EH (cell line): ENCODE measurements at places on chromosomes 6 and 20.

DNA sequence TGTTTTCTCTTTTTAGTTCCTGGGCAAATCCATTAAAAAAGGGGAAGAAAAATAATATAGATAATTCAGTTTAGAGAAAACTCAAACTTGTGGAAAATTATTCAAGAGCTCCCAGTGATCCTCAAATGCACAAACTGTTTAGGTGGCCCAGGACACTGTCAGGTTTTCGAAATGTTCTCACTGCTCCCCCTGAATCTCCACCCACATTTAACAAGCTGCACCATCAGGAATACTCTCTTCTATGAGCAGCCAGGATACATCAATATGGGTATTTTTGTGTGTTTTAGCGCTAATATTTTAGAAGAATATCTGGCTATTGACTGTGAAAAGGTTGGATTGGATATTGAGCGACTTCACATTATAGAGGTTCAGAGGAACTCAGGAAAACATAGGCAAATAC lies 43.9 kb downstream of the OR2B2 start:
- no peak for DNase-seq

GRCh38 chr6:155444120-155444917 lies 11.3 kb downstream of the NOX3 start:
- DNase-seq = peak; percentile 6

- DNase-seq = no peak
Measured at GRCh38 chr20:24620937-24621519, 151.6 kb downstream of the SYNDIG1 start.

- DNase-seq = no peak
Measured at GRCh38 chr6:98014442-98015201, 731.6 kb upstream of the MMS22L start.

- no peak for DNase-seq
Measured at GRCh38 chr6:127107916-127108315, 10.6 kb upstream of the RSPO3 start.

DNA sequence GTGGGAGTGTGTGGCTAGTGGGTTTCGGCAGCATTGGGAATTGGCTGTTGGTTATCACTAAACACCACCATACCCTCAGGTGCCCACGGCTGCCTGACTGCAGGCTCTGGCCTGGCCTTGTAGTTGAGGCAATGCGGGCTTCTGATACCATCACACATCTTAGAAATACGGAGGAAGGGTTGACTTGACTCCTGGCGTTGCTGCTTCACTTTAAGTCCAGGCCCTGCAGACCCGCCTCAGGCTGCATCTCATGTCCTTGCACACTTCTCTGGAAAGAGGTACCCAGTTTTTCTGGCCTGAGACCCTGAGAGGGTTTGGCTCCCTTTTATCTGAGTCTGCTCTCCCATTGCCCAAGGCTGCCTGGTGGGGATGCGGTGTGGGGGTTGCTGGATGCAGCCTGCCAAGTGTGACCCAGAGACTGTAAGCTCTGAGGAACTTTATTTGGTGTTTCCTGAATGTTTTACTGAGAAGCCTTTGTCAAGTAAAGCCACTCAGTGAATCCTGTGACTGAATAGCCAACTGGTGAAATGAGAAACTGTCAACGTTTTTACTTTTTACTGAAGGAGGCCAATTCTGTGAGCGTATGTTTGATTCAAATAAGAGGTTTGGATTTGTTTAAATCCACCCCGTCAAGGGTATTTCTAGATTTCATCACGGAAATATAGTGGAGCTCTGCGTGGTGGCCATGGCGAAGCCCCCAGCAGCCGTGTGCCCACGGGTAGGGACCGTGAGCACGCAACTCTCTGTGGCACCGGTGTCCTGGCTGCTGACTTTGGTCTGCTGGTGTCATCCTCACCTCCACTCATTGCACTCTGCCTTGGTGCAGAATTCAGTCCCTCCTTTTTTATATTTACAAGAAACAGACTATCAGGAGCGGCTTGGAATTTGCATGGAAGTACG lies 160.1 kb downstream of the DTNBP1 start:
- DNase-seq = no peak

DNA sequence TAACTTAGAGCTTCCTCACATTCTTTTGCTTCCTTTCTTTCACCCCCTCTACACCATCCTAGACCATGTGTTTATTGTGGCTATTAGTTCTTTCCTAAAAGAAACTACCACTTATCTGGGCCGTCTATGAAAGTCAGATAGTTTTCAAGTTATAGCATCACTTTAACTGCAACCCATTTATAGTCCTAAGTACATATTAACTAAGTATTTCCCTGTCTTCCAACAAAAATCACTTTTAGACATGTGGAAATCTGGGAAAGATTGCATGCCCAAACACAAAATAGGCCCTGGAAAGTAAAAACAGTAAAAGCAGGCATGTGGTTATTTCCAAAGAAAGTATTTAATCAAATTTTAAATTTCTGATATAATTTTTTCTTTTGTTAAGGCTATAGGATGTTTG lies 5.5 kb downstream of the MYLIP start:
- DNase-seq = no peak

DNA sequence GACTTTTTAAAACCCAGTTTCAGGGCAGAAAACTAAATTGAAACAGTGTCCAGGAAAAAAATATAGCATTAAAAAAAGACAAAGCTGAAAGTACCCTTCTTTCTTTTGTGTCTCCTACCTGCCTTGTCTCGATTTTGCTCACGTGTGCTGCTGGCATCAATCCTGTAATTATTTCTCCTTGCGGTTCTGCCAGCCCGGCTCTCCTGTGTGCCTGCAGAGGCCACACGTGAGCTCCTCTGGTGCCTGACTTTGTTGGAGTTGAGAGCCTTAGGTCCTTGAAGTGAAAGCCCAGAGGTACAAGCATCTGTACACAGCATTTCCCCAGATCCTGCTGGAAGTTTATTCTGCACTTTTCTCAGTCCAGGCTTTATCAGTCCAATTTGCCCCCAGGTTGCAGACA lies 36.5 kb downstream of the GHRH start:
- no peak for DNase-seq

- no peak for DNase-seq
Measured at GRCh38 chr6:62285612-62286469, at the start of gene KHDRBS2. Gene KHDRBS2 (minus strand): TSS chr6:62286225.

DNA sequence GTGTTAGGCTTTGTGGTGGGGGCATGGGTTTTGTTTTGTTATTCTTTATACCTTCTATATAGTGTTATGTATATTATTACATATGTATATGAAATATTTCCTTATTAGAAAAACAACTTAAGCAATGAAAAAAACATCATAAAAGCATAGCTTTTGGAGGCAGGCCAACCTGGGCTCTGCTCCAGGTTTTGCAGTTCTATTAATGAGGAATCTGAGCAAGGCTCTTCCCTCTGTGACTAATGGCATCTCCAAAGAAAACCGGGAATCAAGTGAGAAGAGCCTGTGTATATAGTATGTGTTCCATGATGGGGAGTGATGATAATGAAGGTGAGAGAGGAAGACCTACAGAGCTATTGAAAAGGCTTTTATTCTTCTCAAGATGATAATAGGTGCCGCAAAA lies 291.1 kb downstream of the CLIC5 start:
- peak; percentile 93 for DNase-seq

DNA sequence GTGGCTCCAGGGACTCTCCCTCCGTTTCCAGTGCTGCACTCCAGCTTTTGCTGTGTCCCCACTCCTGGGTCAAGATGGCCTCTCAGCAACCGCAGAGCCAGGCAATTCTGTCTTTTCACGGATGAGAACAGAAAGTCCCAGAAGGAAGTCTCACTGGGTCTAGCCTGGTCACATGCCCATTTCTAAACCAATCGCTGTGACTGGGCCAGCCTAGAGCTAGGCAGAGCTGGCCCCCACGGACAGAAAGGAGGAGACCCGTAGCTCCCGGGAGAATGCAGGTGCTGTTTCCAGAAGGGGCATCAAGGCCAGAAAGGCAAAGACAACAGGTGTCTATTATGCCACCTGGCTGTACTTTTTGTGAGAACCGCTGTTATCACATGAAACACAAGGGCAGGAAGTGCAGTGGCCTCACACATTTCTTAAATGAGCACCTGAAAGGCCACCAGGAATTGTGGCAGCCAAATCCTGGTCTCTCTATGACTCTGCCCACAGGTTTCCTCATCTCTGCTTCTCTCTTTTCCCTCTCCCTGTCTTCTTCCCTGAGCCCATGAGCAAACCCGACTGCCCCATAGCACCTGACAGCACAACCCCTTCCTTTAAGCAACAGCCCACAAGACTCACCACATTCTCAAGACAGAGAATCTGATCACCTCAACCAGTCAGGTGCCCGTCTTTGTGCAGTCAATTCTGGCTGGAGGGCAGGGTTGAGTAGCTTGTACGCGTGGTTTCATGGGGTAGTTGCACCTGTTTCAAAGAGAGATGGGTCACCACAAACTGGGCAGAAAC lies 37.1 kb upstream of the B4GALT5 start:
- peak; percentile 26 for DNase-seq

- peak; percentile 31 for DNase-seq
Measured at GRCh38 chr20:8309634-8310033, 177.6 kb downstream of the PLCB1 start.

DNA sequence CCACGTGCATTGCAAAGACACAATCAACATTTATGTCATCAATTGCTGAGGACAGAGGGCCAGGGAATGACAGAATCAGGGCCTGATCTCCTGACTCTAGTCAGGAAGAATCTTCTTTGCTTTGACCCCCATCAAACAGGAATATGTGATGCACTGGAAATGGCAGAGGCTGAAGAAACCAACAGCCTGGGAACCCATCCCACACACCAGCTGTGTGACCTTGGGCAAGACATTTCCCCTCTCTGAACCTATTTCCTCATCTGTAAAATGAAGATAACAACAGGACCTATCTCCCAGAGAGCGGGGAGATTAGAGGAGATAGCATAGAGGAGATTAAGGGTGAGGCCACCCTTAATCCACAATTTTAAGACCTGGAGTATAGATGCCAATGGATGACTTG lies 1.5 kb downstream of the HNF4A start:
- DNase-seq = no peak

- no peak for DNase-seq
Measured at GRCh38 chr6:115601509-115601908, 459.2 kb downstream of the FRK start.

GRCh38 chr6:35141007-35141655 lies at the start of gene TCP11:
Gene TCP11 (minus strand): TSS chr6:35141339. CDS start chr6:35140870, 469 bp downstream.
- no peak for DNase-seq

DNA sequence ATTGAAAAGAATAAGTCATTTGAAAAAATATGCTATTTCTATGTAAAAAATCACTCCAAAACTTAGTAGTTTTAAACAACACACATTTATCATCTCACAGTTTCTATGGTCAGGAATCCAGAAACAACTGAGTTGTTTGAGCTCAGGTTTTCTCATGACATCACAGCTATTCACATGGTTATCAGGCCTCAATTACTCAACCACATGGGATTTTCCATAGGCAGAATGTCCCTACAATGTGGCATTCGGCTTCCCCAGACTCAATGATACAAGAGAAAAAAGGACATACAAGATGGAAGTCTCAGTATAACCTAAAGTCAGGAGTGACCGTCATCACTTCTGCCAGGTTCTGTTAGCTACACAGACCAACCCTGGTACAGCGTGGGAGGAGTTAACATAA lies 3.4 kb upstream of the SLC35D3 start:
- no peak for DNase-seq

GRCh38 chr6:110325197-110325596 lies 33.0 kb downstream of the METTL24 start:
- peak; percentile 65 for DNase-seq

- no peak for DNase-seq
Measured at GRCh38 chr6:2651961-2652360, 98.8 kb downstream of the MYLK4 start.

DNA sequence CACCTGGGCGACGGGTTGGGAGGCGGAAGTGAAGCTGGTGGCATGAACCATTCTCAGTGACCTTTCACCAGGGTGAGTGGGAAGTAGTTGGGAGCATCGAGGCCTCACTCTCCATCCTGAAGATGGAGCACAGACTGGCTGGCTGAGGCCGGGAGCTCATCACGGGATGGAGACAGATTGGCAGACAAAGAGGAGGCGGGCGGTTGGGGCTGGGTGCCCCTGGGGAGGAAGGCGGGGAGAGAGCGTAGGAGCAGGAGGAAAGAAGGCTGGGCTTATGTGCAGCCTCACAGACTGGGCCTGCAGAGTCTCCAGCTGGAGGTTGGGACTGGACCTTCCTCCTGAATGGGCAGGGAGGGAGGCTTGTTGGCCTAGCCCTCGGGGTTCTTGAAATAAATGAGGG lies 44.2 kb upstream of the SCRT2 start:
- no peak for DNase-seq
